ENCODE measurements at places on chromosomes 4 and X.

DNA sequence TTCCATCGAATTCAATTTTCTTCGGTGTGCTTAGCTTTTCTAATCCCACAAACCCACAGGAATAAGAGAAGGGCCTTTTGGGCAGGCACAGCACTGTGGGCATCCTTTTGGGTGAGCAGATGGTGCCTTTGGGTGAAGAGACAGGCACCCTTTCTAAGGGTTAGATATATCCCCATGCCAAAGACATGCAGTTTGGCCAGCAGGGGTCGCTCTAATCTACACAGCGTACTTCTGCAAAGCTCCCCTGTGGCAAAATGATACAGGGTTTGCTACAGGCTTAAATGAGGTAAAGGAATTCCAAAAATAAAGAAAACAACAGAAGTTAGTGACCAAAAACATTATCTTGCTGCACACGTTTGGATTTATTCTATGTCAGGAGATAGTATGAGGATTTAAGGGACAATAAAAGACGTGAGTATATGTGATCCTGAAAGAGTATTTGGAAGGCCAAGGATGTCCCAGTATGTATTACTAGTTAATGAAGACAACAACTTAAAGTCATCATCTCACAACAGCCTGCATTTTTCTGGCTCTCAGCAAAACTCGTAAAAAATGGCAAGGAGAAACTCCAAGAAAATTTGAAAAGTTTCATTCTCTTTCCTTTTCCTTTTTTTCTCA, 49.5 kb downstream of the PHEX start:
- DNase-seq: no peak

GRCh38 chr4:71189471-71189870, 149.3 kb upstream of the SLC4A4 start:
- no peak for DNase-seq

DNA sequence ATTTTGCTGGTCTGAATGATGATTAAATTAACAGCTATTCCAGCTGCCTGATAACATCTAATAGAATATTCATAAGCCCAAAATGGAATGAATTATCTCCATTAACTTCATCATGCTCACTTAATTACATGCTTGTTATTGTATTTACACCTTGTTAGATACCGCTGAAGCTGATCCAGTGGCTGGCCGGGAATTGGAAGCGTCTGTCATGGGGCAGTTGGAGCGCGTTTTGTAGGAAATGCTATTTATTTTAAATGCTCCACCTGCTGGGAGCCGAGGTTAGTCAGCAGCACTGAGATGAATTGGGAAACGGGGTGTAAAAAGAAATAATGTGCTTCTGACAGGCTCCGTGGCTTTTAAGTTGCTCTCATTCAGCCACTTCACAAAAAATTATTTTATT, 25.2 kb downstream of the ARX start:
- DNase-seq: no peak

GRCh38 chr4:75343333-75343732, 170.9 kb downstream of the RCHY1 start:
- no peak for DNase-seq

GRCh38 chr4:176792326-176793059, at the start of gene VEGFC:
Gene VEGFC, minus strand, starts transcription at chr4:176792922. Its CDS starts 611 bp downstream, at chr4:176792311.
- peak; percentile 74 for DNase-seq

- DNase-seq: no peak
These were observed 6.1 kb downstream of the CXCR3 start for GRCh38 chrX:71612256-71612655.

GRCh38 chr4:136573460-136573859, 958.8 kb downstream of the PCDH18 start:
- no peak for DNase-seq

DNA sequence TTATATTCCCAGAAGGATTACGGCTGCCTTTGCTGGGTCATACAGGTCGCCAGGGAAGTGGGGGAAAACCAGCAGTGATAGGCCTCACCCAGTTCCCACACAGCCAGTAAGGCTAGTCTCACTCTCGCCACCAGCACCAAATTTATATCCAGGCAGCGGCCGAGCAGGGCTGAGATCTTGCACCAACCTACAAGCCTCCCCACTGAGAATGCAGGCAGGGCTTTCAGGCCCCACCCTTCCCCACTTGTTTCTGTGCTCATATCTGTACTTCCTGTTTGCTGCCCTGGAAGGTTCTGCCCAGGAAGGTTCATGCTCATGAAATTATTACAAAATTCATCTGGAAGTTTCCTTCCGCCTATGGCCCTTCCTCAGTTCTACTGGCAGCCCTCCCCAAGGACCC, 179.7 kb downstream of the STIM2 start:
- no peak for DNase-seq

DNA sequence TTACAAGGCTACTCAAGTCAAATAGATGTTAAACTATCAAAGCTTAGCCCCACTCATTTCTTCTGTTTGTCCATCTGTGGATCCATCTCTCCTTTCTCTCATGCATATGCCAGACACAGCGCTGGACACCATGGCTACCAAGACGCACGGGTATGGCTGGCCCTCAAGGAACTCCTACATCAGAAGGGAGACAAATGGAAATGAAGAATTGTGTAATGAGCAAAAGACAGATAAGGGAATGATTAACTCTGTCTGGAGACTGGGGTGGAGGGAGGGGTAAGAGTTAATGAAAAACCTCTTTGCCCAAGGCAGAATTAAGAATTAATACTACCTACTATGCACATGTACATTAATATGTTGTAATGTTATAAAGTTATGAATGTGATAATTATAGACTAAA, 88.1 kb downstream of the MGST2 start:
- no peak for DNase-seq

DNA sequence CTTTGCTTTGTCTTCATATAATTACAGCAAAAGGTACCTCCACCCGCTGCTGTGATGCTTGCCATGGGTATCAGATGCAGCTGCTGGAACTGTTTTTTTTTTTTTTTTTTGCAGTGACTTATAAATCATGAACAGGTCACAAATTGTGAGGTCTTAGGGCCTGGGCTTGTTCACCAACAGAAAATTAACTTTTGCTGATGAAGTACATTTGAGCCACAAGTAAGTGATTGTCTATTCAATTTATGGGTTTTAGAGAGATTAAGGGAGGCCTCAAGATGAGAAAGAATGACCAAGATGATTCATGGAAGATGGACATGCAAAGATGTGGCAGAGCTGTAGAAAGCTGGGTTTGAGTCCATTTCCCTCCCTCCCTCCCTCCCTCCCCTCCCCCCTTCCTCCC, 18.0 kb upstream of the GBA3 start:
- no peak for DNase-seq

GRCh38 chr4:140168474-140168873, 14.5 kb upstream of the MAML3 start:
- DNase-seq: no peak

DNA sequence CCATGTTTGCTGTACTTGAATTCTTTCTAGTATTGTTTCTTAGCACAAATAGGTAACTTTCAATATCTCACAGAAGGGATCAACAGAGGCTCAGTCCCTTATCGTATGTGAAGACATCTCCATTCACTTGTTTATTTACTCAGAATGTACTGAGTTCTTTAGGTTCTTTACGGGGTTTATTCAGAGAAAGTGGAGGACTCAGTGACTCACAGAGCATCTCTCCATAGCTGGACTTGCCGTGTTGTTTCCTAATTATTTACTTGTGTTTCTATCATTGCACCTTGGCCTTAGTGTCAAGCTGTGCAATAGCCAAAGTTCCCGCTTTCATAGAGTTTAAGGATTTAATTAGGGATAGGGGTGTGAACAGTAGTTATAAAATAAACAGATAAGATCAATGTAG, 57.1 kb downstream of the RHOH start:
- no peak for DNase-seq

DNA sequence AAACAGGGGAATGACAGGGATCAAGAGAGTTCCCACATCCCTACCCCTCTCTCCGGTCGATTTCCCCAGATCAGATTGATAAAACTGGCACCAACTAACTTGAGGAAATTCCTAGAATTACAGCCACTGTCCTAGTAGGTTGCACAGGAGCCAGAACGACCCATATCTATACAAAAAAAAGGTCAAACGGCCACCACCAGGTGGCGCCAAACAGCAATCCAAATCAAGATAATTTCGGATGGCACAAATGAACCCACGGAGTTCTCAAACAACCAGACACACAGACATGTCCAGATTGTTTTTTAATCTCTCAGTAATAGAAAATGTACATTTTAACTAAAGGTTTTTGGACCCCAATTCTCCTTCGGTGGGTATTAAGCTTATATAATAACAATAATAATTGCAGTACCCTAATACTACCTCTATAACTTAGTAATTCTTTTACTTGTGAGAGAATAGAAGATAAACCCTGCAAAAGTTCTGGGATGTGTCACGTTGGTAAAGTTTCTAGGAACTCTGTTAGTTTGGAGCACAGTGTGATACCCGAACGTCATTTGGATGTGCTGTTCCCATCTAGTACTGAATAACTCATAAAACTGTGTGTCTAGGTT, 212.6 kb downstream of the SPOCK3 start:
- DNase-seq: no peak

GRCh38 chr4:41989994-41990364, 351 bp upstream of the SLC30A9 start:
- DNase-seq: no peak
